ENCODE measurements at places on chromosomes 2 and 18. TPM values are rescaled to one million over a fixed set of nuclear protein-coding genes. Genes with fewer than 3 reads are reported as not detected.

The ZNF396 gene
- total RNA-seq: 0.25 TPM

The CXCR1 gene
- total RNA-seq: not detected

The GAL3ST2 gene
- 1.3 TPM for total RNA-seq

The EPB41L5 gene
- total RNA-seq: 0.94 TPM

The FKBP7 gene
- total RNA-seq: 6.6 TPM

The ARHGAP25 gene
- total RNA-seq: 39.9 TPM

The SLC5A7 gene
- not detected for total RNA-seq

The KLHL29 gene
- total RNA-seq: 3.0 TPM

The LAMA1 gene
- total RNA-seq: not detected

The NTSR2 gene
- total RNA-seq: not detected

The POTEI gene
- total RNA-seq: not detected

The RNF152 gene
- 0.21 TPM for total RNA-seq

The NPHP1 gene
- 1.0 TPM for total RNA-seq

The ABCA12 gene
- not detected for total RNA-seq

The SERPINB11 gene
- not detected for total RNA-seq

The C1QL2 gene
- not detected for total RNA-seq

The NXPH2 gene
- not detected for total RNA-seq

The COL4A4 gene
- not detected for total RNA-seq

The CD302 gene
- 1.1 TPM for total RNA-seq

The ANKRD53 gene
- not detected for total RNA-seq

The SRSF7 gene
- total RNA-seq: 406 TPM

The QPCT gene
- total RNA-seq: 0.71 TPM

The LRRC30 gene
- total RNA-seq: not detected

All from activated T-helper 2 cell treated with anti-CD3 and anti-CD28 coated beads, Interferon-gamma antibody, Interleukin-2, Interleukin-4, amounts not matched to agents 10 μg/mL and 5 μg/mL and 100 μg/mL, durations not matched to agents 14 hours and 24 hours and 36 hours (primary cell).